Stimulated activated CD8-positive, alpha-beta memory T cell treated with anti-CD3 and anti-CD28 coated beads, Interleukin-4, amount 100 ng/mL, for 1 hour (primary cell): ENCODE measurements at places on chromosomes 2 and 18.

- no peak for DNase-seq
Observed at GRCh38 chr2:16120591-16121180, 180.3 kb downstream of the MYCN start.

- no peak for DNase-seq
Observed at GRCh38 chr2:174300114-174300513, 34.6 kb upstream of the SP9 start.

GRCh38 chr2:112301171-112301584, 25.8 kb downstream of the ZC3H6 start:
- no peak for DNase-seq

DNA sequence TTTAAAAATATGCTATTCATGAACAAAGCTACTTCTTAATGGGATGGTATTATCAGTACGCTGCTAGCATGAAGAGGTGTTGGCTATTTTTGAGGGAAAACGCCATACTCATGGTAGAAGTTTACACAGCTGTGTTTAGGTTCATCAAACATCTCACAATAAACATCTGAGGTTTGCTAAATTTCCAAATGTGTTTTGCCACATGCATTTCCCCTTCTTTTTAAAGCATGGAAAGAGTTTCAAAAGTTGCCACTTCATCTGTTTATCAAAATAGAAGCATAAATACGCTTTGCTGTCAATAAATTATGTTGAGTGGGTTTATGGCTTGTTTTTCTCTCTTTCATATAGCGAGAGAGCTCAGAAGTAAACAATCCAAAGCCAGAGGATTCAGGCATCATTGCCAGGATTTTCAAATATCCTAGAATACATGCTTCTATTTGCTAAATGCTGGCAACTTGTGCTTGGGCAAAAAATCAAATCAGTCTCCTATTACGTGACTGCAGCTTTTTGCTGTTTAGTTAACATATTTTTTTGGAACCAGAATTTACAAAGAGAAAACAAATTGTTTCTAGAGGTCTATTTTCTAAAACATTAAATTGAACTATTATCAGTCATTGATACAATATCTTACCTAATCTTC, 1919.9 kb upstream of the LRRTM1 start:
- no peak for DNase-seq

DNA sequence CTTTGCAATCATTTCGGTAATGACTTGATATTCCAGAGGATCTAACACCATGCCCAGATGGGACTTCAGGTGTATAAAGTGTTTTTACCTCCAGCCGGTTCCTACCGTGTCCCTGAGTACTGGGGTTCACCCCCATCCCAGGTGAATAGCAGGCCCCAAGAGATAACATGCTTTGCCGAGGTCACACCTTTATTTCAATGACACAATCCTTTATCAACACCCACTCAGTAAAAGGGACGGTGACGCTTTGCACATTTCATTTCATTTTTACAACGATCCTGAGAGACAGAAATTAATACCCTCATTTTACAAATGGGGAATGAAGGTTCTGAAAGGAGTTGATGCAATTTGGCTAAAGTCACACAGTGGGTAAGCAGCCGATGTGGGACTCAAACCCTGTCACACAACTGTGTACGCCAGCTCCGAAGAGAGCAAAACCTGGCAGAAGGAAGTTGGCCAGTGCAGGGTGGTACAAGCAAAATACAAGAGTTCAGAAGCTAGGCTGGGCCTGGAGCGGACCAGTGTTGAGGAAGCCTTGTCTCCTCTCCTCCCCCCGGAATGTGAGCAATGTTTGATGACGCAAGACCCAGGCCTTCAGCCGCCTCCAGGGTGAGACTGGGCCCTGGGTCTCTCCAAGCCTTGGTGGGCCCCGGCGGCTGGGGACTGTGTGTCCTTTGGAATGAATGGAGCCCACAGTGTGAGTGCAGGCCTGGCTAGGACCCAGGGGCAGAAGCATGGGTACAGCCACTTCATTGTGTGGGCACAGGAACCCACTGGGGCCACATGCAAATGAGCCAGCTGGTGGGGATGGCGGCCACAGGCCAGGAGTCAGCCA, 139.6 kb upstream of the MYCN start:
- no peak for DNase-seq

DNA sequence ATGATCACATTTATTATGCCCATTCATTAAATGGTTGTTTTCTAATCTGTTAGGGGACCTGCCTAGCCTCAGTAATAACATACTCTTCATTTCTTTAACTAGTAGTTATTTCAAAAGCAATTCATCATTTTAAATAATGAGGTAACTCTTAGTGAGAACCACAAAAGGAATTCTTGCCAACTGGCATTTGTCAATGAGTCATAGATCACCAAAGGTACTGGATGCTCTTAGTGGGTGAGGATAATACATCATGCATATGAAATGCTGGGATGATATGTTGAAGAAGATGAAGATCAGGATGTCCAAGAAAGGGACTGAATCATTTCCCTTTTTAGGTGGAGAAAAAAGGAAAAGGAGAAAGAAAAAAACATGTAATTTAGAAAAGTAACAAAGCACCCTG, 826.2 kb upstream of the DDX18 start:
- DNase-seq, result no peak

- no peak for DNase-seq
Observed at GRCh38 chr2:230254152-230254881, 28.8 kb downstream of the SP140 start.

- no peak for DNase-seq
Observed at GRCh38 chr2:152961351-152961750, 242.9 kb downstream of the ARL6IP6 start.

- DNase-seq, result no peak
Observed at GRCh38 chr18:69980982-69981804, 33.5 kb upstream of the CD226 start.

DNA sequence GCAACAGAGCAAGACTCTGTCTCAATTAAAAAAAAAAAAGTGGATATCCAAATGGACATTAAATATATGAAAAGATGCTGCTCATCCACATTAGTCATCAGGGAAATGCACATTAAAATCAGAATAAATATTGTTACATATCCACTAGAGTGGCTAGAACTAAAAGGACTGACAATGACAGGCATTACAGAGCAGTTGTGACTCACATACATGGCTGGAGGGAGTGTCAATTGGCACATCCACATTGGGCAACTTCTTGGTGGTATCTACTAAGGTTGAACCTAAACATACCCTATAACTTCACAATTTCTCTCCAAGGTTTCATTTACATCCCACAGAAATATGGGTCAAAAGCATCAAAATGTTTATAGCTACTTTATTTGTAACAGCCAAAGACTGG, 14.0 kb upstream of the DNER start:
- DNase-seq, result no peak

- DNase-seq, result no peak
Observed at GRCh38 chr2:5710615-5711014, 18.4 kb downstream of the SOX11 start.

DNA sequence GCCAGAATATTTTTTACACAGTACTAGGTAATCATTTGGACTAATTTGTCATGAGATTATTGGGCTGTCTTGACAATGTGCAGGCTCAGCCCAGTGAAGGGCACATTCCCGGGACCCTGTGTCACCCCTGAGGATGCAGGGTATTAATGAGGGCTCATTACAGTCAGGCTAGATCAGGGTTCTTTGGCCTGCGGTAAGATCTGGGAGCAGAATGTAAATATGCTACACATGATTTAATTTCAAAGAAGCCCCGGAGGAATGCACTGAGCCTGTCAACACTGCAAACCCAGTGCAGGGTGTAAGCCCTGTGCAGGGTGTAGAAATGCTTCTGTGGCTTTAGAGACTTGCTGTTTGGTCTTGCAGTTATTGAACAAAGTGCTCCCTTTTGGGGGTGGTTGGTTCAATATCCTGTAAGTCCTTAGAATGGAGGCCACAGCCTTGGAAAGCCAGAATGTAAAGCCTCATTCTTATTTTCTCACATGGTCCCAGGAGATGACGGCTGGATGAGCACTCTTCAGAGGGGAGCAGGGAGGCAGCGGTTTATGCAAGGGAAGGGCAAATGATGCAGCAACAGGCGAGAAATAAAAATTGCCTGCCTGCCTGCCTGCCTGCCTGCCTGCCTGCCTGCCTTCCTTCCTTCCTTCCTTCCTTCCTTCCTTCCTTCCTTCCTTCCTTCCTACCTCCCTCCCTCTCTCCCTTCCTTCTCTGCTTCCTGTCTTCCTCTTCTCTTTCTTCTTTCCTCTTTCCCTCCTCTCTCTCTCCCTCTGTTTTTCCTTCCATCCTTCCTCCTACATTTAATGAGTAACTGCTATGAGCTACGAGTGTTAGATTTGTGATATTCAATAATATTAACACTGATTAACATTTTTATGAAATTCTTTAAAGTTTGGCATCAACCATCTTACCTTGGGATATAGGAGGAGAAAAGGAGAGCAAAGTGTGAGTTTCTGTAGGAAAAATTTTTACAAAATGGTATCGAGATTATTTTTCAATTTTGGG, 148.8 kb downstream of the VAPA start:
- no peak for DNase-seq

GRCh38 chr2:85971366-85971765, 82.6 kb upstream of the ST3GAL5 start:
- no peak for DNase-seq

- DNase-seq, result no peak
Observed at GRCh38 chr2:106053581-106053980, 140.5 kb downstream of the UXS1 start.

DNA sequence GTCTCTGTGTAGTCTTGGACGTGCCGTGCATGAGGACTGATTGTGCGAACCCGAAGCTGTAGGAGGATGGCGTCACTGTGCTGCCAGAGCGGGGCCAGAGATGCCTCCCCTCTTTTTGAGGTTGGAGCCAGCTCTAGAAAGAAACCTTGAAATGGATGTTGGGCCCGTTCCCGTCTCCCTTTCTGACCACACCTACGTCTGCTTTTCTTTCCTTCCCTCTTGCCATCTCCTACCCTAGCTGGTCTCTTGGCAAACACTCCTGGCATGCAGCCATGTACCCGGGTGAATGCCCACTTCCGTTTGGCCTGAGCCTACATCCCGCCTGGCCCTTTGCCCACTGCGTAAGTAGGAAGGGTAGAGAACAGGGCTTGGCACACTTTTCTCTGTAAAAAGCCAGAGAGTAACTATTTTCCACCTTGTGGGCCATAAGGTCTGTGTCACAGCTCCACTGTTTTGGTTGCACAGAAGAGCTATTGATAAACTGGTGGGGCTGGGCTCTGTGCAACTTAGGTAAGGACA, 37.4 kb downstream of the SH3BP4 start:
- DNase-seq, result no peak

- DNase-seq, result no peak
Observed at GRCh38 chr2:126413079-126413478, 242.9 kb upstream of the GYPC start.

DNA sequence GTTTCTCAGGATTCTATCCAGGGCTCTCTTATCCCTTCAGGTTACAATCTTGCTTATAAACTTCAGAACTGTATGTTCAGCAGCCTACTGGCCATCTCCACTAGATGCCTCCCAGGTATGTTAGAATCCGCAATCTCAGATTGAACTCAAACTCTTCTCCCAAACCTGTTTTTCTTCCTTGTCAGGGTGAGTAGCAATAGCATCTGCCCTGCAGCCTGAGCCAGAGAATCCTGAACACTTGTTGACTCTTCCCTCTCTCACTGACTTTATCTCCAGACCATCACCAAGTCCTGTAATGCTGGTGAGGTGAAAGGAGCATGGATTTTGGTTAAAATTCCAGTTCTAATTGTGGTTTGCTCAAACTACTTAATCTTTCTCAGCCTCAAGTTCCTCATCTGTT, 82.6 kb upstream of the ALPP start:
- DNase-seq, result no peak

- no peak for DNase-seq
Observed at GRCh38 chr18:22913861-22914260, 19.3 kb upstream of the RBBP8 start.

GRCh38 chr18:48488388-48488850, 50.4 kb upstream of the CTIF start:
- DNase-seq, result no peak

- DNase-seq, result no peak
Observed at GRCh38 chr2:110818767-110819481, 86.6 kb downstream of the ACOXL start.

GRCh38 chr2:2000018-2000723, 255.9 kb upstream of the PXDN start:
- no peak for DNase-seq
